Motor neuron (in vitro differentiated cells): ENCODE measurements at places on chromosomes 5 and 9.

DNA sequence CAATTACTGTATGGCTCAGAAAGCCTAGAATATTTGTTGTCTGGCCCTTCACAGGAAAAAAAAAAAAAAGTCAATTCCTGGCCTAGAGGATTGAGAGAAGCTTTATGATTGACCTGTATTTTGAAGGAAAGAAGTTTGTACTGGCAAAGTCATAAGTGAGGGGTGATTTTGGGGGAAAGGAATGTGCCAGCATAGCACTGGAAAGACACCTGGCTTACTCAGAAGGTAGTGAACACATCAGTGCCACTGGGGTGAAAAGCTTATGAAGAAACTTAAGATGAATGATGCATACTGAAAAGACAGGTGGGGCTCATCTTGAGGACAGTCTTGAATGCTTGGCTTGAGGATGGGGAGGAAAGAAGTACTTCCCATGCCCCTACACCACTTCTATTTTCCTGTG, 127.9 kb upstream of the RASA1 start:
- no peak for ATAC-seq

- ATAC-seq, result no peak
Observed at GRCh38 chr9:114261987-114262386, 60.9 kb upstream of the ORM1 start.

GRCh38 chr9:134483361-134484184, 157.3 kb downstream of the RXRA start:
- no peak for ATAC-seq

GRCh38 chr9:127572961-127573721, 38.9 kb upstream of the STXBP1 start:
- peak; percentile 3 for ATAC-seq

DNA sequence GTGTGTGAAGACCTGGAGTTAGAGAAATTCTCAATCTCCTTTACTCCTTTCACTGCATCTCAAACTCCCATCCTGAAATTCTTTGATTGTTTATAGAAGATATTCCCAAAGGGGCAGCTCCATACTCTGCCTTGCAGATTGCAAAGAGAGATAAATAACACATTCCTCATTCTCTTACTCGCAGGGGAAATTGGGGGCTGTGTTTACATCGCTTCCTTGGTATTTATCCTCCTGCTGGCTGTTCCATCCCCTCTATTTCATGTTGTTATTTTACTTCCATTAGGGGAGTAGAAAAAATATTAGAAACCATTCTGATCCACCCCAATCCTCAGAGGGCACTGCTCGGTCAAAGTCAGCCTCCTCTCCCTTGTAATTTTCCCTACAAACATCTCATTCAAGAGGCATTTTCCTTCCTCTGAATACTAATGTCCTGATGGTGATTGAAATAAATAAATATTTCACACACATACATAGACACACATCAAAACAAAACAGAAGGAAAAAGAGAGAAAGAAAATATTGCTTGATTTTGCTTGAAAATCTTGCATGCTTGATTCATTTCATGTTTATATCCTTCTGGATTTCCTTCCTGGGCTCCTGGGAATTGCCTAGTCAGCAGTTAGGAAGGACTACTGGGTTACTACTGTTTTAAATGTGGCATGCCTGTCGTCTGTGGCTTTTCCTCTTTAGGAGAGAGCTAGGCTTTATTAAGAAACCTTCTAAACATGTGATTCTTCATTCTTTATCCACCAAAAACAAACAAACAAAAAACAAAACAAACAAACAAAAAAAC, 420.1 kb upstream of the PAPPA start:
- no peak for ATAC-seq

DNA sequence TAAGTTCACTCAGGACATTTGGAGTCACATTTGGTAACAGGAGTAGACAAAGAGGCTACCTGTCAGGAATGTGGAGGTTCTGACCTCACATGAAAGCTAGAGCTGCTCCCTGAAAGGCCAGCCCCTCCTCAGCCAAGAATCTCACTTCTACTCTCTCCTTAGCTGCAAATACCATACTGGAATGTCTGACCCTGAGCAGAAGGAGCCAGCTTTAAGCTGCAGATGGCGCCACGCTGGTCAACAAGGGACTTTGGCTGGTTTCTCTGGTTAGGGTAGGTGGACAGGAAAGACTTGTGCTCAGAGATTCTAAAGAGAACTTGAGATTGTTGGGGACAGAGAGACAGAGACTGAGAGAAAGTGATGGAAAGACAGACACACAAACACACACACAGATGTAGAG, 21.9 kb downstream of the ASTN2 start:
- no peak for ATAC-seq

- ATAC-seq, result peak; percentile 74
Observed at GRCh38 chr9:130500340-130501180, 55.8 kb downstream of the ASS1 start.

DNA sequence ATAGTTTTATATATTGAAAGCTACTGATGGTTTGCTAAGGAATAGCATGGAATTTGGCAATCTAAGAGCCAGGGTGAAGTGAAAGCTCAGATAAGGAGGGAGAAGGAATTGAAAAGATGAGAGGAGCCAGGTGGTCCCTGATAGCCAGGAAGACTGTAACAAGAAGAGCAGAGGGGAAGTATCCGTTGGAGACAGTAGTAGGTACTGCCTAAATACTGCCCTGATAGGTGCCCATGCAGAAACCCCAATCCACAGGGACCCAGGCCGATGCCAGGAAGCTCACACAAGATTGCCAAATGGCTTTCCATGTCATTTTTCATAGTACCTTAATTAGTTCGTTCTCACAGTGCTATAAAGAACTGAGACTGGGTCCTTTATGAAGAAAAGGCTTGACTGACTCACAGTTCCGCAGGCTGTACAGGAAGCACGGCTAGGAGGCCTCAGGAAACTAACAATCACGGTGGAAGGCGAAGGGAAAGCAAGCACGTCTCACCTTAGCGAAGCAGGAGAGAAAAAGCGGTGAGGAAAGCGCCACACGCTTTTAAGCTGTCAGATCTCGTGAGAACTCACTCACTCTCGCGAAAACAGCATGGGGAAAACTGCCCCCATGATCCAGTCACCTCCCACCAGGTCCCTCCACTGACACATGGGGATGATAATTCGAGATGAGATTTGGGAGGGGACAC, 13.0 kb downstream of the ACTL7B start:
- ATAC-seq, result no peak

DNA sequence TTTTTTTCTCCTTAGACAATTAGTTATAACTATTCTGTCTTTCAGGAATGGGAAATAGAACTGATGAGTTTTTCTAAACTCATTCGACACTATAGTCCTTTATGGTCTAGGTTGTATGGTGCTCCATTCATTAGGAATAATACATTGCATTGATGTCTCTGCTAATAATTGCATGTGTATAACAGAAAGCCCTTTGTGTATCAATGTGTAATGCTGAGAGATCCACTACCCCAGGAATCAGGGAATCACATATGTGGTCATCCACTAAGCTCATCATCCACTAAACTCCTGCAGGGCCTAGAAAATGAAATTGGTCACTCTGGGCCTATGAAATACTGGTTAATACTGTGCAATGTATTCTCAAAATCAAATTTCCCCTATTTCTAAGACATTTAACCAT, 242.0 kb upstream of the CDH18 start:
- ATAC-seq, result no peak

DNA sequence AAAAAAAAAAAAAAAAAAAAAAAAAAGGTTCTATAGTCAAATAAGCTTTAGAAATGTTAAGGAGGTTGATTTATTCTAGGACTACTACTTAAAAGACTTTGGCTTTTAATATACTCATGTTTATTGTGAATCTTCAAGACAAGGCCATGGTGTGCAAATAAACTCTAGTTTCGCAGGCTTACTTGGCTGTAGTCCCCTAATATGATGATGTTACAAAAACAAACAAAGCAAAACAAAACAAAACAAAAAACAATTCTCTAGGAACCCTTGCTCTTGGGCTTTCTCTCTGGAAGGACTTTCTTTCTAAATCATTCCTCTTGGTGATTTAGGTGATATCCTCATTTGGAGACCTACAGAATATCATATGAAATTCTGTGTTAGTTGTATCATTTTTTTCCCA, 172.0 kb downstream of the GDNF start:
- no peak for ATAC-seq

- ATAC-seq, result no peak
Observed at GRCh38 chr9:36548454-36548853, 24.2 kb upstream of the MELK start.

DNA sequence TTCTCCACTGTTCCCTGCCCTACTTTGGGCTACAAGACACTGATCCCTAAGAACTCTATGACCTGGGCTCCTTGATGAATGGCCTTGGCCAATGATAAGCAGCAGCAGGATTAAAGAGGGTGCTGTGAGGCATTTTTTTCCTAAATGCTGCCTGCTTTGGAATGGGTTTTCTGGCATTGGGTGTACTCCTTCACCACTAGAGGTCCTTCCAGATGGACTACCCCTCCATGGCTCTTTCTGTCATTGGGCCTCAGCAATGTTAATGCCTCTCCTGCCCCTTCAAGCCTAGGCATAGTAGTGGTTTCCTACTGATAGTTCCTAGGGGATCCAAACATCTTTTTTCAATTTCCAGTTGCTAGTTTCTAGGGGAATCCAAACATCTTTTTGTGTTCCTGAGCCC, 319.3 kb upstream of the RPS23 start:
- no peak for ATAC-seq

GRCh38 chr9:119667916-119668315, 298.7 kb upstream of the BRINP1 start:
- ATAC-seq, result no peak

GRCh38 chr5:123454259-123454911, 31.2 kb upstream of the CEP120 start:
- no peak for ATAC-seq

DNA sequence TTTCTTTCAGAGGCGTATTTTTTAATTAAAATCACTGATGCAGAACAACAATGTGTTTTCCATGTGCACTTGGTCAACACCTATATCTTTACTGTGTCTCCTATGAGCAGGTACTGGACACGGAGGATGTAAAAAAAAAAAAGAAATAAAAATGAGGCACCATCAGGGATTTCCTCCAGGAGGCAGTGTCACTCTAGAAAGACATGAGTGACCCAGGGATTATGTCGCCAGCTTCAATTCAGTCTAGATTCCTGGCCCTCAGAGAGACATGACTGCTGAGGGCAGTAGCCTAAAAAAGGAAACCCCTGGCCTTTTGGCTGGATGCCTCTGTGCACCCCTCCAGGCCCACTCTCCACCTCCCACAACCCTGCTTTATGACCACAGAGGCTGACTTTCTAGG, 18.3 kb upstream of the IL33 start:
- no peak for ATAC-seq

DNA sequence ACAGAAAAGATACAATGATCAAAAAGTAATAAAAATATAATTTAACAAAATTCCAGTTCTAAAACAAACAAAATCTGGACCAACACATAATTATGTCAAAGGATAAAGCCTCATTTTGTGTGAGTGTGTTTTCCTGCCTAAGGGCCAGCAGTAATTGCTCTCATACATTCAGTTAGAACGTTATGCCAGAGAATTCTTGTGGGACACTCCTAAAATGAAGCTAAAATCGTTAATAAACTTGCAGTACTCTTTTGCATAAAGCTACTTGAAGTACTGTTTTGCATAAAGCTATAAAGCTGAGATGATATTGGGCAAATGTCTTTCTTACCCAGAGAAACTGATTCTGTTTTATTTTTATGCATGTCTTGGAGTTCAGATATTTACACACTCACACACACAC, 1072.3 kb downstream of the MAT2B start:
- no peak for ATAC-seq

DNA sequence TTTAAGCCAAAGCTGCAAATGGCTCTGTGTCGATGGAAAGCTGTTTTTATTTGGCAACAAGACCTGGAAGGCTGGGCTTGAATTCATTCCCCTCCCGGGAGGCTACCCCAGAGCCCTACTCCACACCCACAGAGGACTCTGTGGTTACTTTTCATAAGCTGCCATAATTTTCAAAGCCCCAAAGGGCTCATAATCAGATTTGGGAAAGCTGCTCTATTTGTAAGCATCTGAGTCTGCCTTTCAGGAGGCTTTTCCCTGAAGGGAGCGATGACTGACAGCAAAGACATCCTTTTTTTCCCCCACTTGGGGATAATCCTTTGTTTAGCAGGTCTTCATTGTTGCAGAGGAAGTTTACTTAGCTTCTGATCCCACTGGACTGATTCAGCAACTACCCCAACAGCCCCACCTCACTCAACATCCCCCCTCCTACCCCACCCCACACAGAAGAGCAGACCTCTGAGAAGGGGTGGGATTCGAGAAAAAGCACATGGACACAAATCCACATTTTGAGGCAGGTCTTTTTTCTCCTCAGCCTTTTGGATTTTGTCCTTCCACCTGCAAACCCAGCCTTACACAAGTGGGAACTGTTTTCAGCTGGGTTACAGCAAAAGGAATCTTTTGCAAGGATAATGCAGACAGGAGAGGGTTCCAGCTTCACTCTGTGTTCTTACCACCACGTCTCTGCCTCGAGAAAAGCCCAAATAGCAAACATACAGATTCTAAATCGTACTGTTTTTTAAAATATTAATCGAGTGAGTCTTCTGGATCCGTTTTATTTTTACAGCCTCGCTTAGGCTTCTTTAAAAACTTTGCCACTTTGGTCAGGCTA, 244.4 kb upstream of the TUT7 start:
- ATAC-seq, result peak; percentile 60

GRCh38 chr9:88187631-88188030, 49.4 kb upstream of the SPATA31C2 start:
- no peak for ATAC-seq

GRCh38 chr9:4424038-4424437, 66.2 kb upstream of the SLC1A1 start:
- ATAC-seq, result no peak

- ATAC-seq, result peak; percentile 92
Observed at GRCh38 chr5:66713998-66714397, 117.8 kb downstream of the MAST4 start.

GRCh38 chr5:17991775-17992174, 357.5 kb downstream of the TAF11L14 start:
- peak; percentile 73 for ATAC-seq

DNA sequence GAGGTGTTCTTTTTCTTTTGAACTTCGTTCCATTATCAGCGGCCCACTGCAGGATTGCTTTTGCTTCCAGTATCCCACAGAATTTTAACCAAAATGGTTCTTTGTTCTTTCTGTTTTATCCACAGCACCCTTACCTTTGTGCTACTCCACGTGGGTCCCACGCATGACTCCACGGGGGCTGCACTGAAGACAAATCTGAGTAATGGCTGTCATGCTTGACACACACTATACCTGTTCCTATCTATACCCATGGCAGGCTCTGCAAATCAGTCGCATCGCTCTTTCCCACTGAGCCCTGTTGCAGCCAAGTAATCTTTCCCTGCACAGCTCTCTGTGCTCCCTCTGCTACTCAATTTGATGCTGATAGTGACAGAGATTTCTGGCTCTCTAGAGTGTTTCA, 69.7 kb downstream of the NSG2 start:
- ATAC-seq, result no peak

DNA sequence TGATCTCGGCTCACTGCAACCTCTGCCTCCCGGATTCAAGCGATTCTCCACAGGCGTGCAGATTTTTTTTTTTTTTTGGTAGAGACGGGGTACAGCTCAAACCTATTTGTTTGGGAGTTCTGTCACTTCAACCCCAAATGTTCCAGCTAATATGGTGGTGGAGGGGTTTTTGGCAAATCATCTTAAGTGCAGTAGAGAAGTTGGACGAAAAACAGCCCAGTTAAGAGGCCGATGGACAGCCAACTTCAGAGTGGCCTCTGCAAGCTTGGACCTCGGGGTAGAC, 756 bp upstream of the PRR7 start:
- no peak for ATAC-seq

GRCh38 chr9:118100529-118101419, 396.6 kb downstream of the TLR4 start:
- ATAC-seq, result no peak

- no peak for ATAC-seq
Observed at GRCh38 chr5:76332611-76333205, 70.4 kb upstream of the IQGAP2 start.
